ENCODE measurements at places on chromosomes 2 and 18. TPM values are rescaled to one million over a fixed set of nuclear protein-coding genes. Genes with fewer than 3 reads are reported as not detected.

GRCh38 chr2:3706892-3707291 is 3.5 kb downstream of the DCDC2C start:
- no peak overlapping the region for H3K27ac ChIP-seq
- H3K36me3 ChIP-seq, result no peaks in the 10 kb centered on the region
- H3K4me3 ChIP-seq, result no peak overlapping the region
- H3K4me1 ChIP-seq, result no peaks in the 10 kb centered on the region
- H3K27me3 ChIP-seq, result peaks cover 44% of the 10 kb centered on the region

GRCh38 chr2:39120521-39120770 is 405 bp downstream of the SOS1 start:
- H3K4me3 ChIP-seq, result no peak overlapping the region
- no peaks in the 10 kb centered on the region for H3K27me3 ChIP-seq
- peaks cover 48% of the 10 kb centered on the region for H3K4me1 ChIP-seq
- no peak overlapping the region for H3K27ac ChIP-seq
- DNase-seq, result no peak
- H3K36me3 ChIP-seq, result peaks cover 12% of the 10 kb centered on the region

GRCh38 chr2:20185176-20186022 is 39.5 kb downstream of the SDC1 start:
- no peaks in the 10 kb centered on the region for H3K36me3 ChIP-seq
- no peak for DNase-seq
- H3K4me1 ChIP-seq, result peaks cover 49% of the 10 kb centered on the region
- H3K27ac ChIP-seq, result no peak overlapping the region

Gene ANKRD53
- total RNA-seq, result 5.4 TPM

Gene AQP12B
- total RNA-seq, result not detected

- no peaks in the 10 kb centered on the region for H3K4me1 ChIP-seq
- no peak overlapping the region for H3K27ac ChIP-seq
Observed at GRCh38 chr2:23427976-23428375, 43.0 kb downstream of the KLHL29 start.

Gene CELF4
- 4.6 TPM for total RNA-seq

DNA sequence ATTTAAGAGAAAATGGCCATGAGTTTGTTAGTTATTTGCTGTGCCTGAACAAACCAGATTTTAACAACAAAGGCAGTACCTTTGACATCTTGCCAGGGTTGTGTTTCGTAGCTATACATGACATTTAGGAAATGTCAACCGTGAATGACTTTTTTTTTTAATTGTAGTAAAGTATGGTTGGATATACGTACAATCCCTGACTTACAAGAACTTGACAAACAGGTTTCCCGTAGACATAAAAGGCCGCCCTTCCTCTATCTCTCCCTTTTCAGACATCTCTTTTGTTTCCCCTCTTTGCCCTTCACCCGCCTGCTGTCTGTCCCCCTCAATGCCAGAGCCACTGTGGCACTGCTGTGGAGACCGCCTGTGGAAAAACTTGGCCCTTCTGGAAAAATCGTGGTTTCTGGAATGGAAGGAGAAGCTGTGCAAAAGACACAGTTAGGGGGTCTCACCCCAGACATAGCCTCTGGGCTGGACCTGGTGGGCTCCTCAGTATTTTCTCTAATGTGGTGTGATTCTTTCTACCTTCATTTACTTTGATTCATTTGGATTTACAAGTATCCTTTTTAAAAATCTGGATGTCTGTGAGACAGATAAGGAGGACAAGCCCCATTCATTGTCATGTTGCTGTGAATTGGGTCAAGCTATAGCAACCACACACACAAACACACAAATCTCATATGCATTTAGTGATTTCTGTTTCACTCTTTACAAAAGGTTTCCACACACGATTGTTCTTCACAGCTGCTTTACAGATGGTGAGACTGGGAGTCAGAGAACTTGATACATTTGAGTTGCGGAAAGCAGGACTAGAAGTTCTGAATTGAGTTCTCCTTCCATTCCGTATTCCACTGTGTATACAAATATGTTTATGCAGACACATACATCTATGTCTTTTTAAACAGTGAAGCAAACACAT is 48.6 kb downstream of the SPATS2L start:
- H3K27ac ChIP-seq, result peak overlapping the region; percentile 99
- H3K27me3 ChIP-seq, result no peaks in the 10 kb centered on the region
- DNase-seq, result no peak
- peaks cover 2% of the 10 kb centered on the region for H3K36me3 ChIP-seq
- no peak overlapping the region for H3K4me3 ChIP-seq

DNA sequence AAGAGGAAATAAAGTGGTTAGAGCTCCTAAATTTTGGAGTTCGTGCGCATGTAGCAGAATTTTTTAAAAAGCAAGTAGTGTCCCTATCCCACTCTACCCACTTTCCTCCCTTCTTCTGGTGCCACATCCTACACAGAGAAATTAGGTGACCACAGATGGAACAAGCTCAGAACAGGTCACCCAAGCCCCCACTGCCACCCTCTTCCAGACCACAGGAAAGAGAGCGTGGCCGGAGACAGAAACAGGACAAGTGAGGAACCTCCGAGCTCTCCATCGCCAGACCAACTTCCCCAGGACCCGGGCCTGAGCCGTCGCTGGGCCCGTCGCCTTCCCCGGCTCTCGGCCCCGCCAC is 433 bp downstream of the NPC1 start:
- peak overlapping the region; percentile 90 for H3K4me3 ChIP-seq
- no peaks in the 10 kb centered on the region for H3K36me3 ChIP-seq
- DNase-seq, result no peak
- H3K27ac ChIP-seq, result peak overlapping the region; percentile 96
- H3K4me1 ChIP-seq, result peaks cover 16% of the 10 kb centered on the region

Gene MOCOS
- 2.0 TPM for total RNA-seq

DNA sequence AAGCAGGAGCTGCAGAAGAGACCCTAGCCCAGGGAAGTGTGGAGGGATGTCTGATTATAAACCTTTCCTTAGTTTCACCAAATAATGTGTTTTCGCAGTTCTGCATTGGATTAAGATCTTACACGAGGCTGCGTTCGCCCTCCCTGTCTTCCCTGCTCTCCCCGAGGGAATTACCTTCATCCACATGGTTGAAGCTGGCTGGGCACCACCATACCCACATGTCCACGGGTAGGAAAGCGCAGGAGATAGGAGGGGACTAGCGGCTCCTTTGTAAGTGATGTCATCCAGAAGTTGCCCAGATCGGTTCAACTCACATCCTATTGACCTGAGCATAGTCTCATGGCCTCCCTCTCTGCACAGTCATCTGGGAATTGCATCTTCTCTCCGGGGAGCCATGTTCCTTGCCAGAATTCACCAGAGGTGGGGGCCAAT is 1.1 kb downstream of the TTL start:
- H3K27me3 ChIP-seq, result peaks cover 6% of the 10 kb centered on the region
- peaks cover 4% of the 10 kb centered on the region for H3K36me3 ChIP-seq
- H3K4me1 ChIP-seq, result peaks cover 20% of the 10 kb centered on the region
- DNase-seq, result no peak

- no peak overlapping the region for H3K4me3 ChIP-seq
- H3K36me3 ChIP-seq, result no peaks in the 10 kb centered on the region
- DNase-seq, result no peak
- peaks cover 10% of the 10 kb centered on the region for H3K4me1 ChIP-seq
Observed at GRCh38 chr2:8586457-8587051, 95.3 kb upstream of the ID2 start.

- no peak overlapping the region for H3K4me3 ChIP-seq
Observed at GRCh38 chr2:32538735-32539134, 89.1 kb upstream of the TTC27 start.

DNA sequence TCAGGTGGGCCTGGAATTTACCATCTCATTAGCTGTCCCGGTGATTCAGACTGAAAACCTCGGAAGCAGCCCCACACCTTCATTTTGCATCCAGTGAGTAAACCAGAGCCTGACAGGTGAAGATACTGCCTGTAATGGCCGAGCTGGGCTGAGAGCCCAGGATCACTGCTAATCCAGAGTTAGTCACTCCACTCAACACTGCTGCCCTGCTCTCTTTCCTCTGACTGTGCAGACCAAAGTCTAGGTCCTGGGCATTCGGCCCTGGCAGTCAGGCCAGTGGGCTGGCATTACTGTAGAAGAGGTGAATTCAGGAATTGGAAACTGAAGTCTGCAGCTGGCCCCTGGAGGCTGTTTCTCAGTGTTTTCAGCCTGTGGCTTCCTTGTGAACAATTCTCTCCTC is 44.3 kb downstream of the TMEM17 start:
- H3K27me3 ChIP-seq, result peaks cover 4% of the 10 kb centered on the region
- no peak overlapping the region for H3K4me3 ChIP-seq
- H3K27ac ChIP-seq, result no peak overlapping the region
- H3K36me3 ChIP-seq, result no peaks in the 10 kb centered on the region

DNA sequence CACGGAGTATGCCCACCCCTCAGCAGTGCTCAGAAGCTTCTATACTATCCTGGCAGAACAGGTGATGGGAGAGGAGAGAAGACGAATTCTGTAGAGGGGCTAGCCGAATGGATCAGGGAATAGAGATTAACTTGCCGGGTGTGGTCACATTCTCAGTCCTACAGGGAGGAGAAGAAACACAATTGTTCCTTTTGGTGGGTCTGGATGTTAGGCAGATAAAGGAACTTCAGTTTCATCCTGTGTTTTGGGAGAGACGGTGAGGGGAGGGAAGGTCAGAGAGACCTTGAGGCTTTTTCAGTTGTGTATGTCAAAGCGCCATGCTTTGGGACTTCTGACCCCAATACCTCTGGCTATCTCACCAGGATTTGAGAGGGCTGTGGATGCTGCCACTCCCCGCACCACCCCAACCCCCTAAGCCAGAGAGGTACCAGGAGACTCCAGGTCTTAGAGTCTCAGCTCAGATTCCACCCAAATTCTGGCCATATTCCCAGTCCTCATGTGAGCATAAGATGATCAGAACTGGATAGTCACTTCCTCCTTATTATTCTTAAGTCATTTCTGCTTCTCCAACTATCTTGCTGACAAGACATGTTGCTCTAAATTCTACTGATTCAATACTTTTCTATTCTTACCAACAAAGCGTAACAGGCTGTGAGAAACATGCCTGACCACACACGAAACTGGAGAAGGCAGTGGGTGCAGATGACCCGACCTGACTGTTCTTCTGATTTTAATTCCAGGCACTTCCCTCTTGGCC is 2.3 kb upstream of the TMEM37 start:
- no peak overlapping the region for H3K4me3 ChIP-seq
- H3K36me3 ChIP-seq, result no peaks in the 10 kb centered on the region
- peaks cover 62% of the 10 kb centered on the region for H3K4me1 ChIP-seq
- peaks cover 3% of the 10 kb centered on the region for H3K27me3 ChIP-seq

Gene WNT10A
- not detected for total RNA-seq

DNA sequence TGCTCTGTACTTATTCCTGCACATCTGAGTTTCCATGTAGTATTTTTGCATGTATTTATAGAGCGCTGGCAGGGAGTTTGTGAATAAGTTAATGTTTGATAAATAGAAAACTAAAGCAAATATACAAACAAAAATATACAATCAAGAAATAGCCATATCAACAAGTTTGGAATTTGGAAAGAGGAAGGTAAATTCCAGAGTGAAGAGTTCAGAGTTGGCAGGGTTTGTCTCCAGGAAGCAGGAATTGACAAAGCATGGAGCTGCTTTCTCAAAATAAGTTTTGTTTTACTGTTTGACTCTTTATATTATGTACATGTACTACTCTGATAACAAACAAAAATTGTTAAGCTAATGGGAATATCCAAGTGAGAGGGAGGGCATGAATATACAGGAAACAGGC is 80.3 kb downstream of the SPOPL start:
- peaks cover 3% of the 10 kb centered on the region for H3K4me1 ChIP-seq
- no peak overlapping the region for H3K4me3 ChIP-seq
- H3K27me3 ChIP-seq, result no peaks in the 10 kb centered on the region
- H3K36me3 ChIP-seq, result peaks cover 53% of the 10 kb centered on the region
- H3K27ac ChIP-seq, result no peak overlapping the region

GRCh38 chr2:239958473-239958765 is 66.7 kb downstream of the NDUFA10 start:
- no peak overlapping the region for H3K4me3 ChIP-seq
- DNase-seq, result no peak
- H3K4me1 ChIP-seq, result no peaks in the 10 kb centered on the region
- no peaks in the 10 kb centered on the region for H3K27me3 ChIP-seq

Gene GPR35
- total RNA-seq, result 6.5 TPM

GRCh38 chr2:65076345-65076710 is 20.1 kb downstream of the CEP68 start:
- H3K27ac ChIP-seq, result peak overlapping the region; percentile 69
- no peaks in the 10 kb centered on the region for H3K27me3 ChIP-seq
- DNase-seq, result no peak
- peaks cover 16% of the 10 kb centered on the region for H3K36me3 ChIP-seq
- peaks cover 6% of the 10 kb centered on the region for H3K4me1 ChIP-seq

DNA sequence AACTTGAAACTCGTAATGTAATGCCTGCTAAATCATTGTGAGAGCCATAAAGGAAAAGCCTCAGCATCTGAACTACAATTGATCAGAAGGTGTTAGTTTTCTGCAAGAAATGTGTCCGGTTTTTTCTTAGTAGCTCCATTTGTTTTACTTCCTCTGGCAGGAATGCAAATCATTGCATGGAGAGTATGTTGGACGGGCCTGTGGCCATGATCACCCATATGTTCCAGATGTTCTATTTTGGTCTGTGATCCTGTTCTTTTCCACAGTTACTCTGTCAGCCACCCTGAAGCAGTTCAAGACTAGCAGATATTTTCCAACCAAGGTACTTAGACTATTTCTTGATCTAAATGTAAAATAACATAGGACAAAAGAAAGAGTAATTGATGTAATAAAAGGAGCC is 126.6 kb downstream of the DPP4 start:
- peaks cover 9% of the 10 kb centered on the region for H3K27me3 ChIP-seq
- no peak overlapping the region for H3K4me3 ChIP-seq
- H3K4me1 ChIP-seq, result peaks cover 5% of the 10 kb centered on the region
- no peaks in the 10 kb centered on the region for H3K36me3 ChIP-seq
- H3K27ac ChIP-seq, result no peak overlapping the region

Gene TANC1
- 29.8 TPM for total RNA-seq

DNA sequence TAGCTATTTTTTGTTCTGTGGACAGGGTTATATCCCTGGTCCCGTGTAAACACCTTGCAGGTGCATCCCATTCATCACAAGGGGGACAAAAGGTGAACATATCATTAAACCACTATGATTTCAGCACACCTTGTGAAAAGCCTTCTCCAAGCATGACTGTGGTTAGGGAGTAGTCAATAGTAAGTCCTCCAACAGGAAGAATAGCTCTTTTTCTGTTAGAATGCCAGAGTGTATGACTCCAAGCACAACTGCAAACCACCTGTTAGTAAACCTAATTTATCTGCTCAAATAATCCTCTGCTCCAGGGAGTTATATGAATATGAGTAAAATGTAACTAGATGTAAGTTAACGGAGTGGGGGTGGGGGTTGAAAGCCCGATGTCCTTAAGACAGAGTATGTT is 240.5 kb downstream of the AGPS start:
- H3K27ac ChIP-seq, result no peak overlapping the region
- H3K36me3 ChIP-seq, result peaks cover 11% of the 10 kb centered on the region
- DNase-seq, result no peak
- no peak overlapping the region for H3K4me3 ChIP-seq
- H3K4me1 ChIP-seq, result peaks cover 25% of the 10 kb centered on the region
- no peaks in the 10 kb centered on the region for H3K27me3 ChIP-seq

DNA sequence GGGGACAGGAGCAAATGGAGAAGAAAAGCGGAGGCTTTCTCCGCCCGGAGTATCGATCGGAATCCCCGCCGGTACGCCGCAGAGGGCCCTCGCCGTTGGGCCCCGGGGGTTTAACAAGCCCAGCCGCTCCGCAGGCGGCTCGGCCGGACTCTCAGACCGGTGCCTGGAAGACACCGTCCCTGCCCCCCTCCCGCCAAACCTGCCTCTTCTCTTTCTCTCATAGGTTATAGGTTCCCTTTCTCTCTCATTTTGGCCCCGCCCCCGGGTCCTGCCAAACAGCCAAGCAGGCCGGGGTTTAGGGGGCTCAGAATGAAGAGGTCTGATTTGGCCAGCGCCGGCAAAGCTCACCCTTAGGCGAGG is 4.4 kb downstream of the ONECUT2 start:
- H3K4me1 ChIP-seq, result peaks cover 53% of the 10 kb centered on the region
- peak overlapping the region; percentile 99 for H3K4me3 ChIP-seq
- H3K27ac ChIP-seq, result peak overlapping the region; percentile 98
- H3K36me3 ChIP-seq, result peaks cover 29% of the 10 kb centered on the region
- peak; percentile 41 for DNase-seq

Gene FER1L5
- total RNA-seq, result 1.0 TPM

Gene COLEC11
- total RNA-seq, result not detected

Gene FSHR
- 0.74 TPM for total RNA-seq

Gene IL1RL1
- not detected for total RNA-seq
